Right cardiac atrium (tissue), 5 donors: ENCODE measurements at places on chromosomes 13 and 19. TPM values are rescaled to one million over a fixed set of nuclear protein-coding genes. Genes with fewer than 3 reads are reported as not detected.
A peak's percentile ranks its signal among the peaks of the same experiment; 100 is the strongest.

- no peak for DNase-seq
Observed at GRCh38 chr13:91240341-91240740, 107.1 kb upstream of the MIR17HG start.

DNA sequence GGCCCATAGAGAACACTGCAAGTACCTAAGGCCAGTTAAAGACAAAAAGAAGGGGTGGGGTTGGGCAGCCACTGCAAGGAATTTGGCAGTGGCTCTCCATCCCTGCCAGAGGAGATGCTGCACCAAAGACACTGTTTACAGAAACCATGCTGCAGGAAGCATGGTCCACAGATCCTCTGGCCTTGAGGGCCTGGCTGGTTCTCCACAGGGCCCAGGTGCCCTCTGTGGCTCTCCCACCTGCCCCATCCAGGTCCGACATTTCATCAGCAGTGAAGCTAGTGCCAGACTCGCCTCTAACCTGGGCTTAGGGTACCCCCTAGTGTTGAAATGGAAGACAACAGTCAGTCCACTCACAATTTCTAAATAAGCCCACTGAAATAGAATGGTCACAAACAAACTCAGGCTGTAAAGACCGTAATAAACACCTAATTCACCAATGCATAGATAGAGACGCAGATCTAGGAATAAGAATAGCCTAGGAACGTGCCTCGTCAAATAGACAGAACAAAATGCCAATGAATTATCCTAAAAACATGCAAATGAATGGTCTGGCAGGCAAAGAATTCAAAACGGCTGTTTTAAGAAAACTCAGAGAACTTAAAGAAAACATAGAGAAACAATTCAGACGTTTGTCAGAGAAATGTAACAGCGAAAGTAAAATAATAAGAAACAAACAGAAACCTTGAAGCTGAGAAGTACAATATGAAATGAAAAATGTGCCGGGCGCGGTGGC, 23.3 kb downstream of the LYPD4 start:
- DNase-seq, result no peak

- no peak for DNase-seq
Observed at GRCh38 chr13:79803989-79804388, 323.0 kb downstream of the NDFIP2 start.

DNA sequence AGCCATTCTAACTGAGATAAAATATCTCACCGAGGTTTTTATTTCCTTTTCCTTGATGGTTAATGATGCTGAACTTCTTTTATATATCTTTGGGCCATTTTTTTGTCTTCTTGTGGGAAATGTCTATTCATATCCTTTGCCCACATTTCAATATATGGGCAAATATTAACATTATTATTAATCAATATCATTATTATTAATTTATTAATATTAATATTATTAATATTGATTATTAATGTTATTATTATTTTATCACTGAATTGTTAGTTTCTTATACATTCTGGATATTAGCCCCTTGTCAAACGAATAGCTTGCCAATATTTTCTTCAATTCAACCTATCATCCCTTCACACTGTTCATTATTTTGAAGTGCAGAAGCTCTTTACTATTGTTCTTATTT, 2203.6 kb downstream of the PCDH9 start:
- DNase-seq, result no peak

GRCh38 chr19:664913-665443, 2.0 kb upstream of the RNF126 start:
- peak; percentile 83 for DNase-seq

DNA sequence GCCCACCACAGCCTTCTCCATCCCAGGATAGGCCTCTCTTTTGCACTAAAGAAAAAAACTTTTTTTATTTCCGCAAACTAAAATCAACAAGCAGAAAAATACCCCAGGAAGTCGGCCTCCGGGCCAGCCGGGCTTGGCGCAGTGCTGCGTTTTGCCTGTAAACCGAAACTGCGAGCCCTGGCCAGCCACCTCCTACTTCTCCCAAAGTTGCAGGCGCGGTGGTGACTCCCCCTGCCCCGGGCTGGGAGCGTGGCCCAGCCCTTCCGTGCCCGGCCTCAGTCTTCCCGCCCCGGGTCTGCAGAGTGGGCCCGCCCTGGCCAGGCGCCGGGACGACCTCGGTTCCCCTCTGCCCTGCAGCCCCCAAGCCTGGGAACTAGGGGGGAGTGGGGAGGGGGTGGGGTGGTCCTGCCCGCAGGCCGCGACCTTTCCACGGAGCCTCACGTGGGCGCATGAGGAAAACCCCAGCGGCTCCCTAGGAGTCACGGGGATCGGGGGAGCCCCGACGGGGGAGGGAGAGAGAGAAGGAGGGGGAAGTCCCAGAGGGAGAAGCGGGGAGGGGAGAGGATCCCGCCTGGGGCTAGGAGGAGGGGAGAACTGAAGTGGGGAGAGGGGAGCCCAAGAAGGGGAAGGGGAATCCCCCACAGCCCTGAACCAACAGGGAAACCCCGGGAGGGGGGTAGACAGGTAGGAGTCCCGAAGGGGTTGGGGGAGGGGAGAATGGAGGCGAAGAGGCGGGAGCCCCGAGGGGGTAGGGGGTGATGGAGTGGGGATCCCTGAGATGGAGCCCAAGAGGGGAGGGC, 3.0 kb downstream of the GADD45B start:
- peak; percentile 96 for DNase-seq

DNA sequence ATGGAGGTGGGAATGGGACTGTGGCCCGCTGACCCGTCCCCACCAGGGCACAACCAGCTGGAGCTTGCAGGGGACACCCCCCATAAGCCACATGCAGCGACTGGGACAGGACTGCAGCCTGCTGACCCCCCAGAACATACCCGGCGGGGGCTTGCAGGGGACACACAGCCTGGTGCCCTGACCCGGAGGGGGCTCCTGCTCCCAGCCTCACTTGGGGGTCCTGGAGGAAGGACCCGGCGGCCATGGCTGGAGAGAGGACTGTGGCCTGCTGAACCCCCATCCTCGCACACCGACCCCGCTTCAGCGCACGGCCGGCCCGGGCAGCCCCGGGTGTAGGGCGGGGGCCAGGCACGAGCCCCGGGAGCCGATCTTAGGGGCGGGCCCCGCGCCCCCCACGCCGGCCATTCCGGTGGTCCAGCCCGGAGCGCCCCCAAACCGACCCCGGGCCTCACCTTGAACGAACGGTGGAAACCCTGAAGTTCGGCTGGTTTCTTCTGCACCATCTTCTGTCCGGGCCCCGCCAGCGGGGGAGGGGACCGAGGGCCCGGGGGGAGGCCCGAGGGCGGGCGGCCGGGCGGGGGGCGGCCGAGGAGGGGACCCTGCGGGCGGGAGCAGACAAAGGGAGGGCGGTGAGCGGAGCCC, 574 bp downstream of the MKNK2 start:
- DNase-seq, result peak; percentile 33

GRCh38 chr13:25067064-25067463, 28.9 kb upstream of the PABPC3 start:
- DNase-seq, result no peak

GRCh38 chr19:12757544-12758274, 6.1 kb downstream of the BEST2 start:
- DNase-seq, result peak; percentile 79

GRCh38 chr19:14119644-14120496, 2.3 kb upstream of the PRKACA start:
- no peak for DNase-seq

- DNase-seq, result peak; percentile 83
Observed at GRCh38 chr19:34480971-34481841, at the start of gene WTIP. WTIP (plus strand) TSS chr19:34481758; CDS start chr19:34481975, 217 bp downstream.

- no peak for DNase-seq
Observed at GRCh38 chr13:109785892-109786450, 412 bp downstream of the IRS2 start.

GRCh38 chr13:74274916-74275315, 140.7 kb upstream of the KLF12 start:
- no peak for DNase-seq

GRCh38 chr19:49549045-49549444, 21.2 kb downstream of the RCN3 start:
- no peak for DNase-seq

- no peak for DNase-seq
Observed at GRCh38 chr19:45119582-45119981, 26.6 kb downstream of the PPP1R37 start.

DNA sequence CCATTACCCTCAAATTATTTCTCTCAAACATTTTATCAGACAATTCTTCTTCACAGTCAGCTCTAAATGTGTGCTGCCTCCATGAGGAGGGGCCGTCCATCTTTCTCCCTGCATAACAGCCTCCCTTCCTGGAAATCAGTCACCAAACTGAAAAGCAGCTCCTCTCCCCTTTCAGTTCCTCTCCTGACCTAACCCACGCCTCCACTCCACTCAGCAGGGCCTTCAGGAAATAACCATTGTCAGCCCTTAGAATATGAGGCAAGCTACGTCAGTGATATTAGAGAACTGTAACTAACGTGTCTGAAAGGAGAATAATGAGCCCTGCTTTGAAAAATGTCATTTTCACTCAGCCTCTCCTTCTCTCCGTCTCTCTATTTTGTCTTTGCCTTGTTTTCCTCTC, 116.2 kb downstream of the OLFM4 start:
- DNase-seq, result no peak

- no peak for DNase-seq
Observed at GRCh38 chr13:113936166-113936965, 37.5 kb downstream of the C13orf46 start.

GRCh38 chr19:2735374-2735773, 4.4 kb downstream of the SLC39A3 start:
- DNase-seq, result no peak

DNA sequence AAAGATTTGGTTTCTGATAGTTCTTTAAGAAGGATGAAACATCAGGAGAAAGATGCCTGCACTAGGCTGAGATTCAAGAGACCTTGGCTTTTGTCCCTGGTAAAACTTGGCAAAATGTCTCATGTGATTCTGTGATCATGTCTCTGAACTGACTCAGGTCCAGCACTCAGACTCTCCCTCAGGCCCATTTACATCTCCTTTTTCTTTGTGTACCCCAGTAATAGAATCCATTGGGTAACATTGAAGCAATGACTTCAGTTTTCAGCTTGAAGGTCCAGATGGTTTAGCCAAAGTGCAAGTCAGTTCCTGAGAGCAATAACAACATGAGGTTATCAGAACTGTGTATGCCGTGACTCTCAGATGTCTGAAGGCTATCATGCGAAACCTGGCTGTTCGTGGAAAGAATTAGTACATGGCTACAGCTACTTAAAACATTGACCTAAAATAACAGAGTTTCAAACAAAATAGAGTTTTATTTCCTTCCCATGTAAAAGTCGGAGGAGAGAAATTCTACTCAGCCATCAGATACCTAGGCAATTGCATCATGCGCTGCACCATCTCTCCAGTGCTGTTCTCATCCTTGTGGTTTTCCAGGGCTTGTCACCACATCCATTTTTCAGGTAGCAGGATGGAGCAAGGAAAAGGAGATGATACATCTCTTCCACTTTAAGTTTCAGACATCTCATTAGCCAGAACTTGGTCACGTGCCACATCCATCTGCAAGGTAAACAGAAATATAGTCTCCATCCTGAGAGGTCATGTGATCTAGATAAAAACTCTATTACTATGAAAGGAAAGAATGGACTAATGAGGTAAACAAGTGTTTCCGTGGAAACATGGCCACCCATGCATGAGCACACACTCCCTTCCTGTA, 117.3 kb downstream of the POSTN start:
- DNase-seq, result no peak

GRCh38 chr19:6055013-6055795, 55.1 kb downstream of the RFX2 start:
- DNase-seq, result no peak

DNA sequence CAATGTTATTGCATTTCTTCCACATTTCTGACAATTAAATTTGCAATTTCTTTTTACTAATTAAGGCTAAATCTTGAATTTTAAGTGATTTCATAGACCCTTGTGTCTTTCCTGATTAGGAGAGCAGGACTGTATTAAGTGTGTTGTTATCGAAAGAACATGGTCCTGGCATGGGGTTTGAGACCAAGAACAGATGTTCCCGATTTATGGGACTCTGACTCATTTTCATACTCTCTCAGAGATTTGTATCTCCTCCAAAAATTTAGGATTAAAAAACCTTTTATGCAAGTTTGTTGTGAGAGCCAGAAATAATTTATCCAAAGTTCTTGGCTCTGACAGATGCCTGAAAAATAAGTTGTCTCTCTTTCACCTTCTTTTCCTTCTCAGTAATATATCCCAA, 589.3 kb upstream of the ARGLU1 start:
- DNase-seq, result no peak

DNA sequence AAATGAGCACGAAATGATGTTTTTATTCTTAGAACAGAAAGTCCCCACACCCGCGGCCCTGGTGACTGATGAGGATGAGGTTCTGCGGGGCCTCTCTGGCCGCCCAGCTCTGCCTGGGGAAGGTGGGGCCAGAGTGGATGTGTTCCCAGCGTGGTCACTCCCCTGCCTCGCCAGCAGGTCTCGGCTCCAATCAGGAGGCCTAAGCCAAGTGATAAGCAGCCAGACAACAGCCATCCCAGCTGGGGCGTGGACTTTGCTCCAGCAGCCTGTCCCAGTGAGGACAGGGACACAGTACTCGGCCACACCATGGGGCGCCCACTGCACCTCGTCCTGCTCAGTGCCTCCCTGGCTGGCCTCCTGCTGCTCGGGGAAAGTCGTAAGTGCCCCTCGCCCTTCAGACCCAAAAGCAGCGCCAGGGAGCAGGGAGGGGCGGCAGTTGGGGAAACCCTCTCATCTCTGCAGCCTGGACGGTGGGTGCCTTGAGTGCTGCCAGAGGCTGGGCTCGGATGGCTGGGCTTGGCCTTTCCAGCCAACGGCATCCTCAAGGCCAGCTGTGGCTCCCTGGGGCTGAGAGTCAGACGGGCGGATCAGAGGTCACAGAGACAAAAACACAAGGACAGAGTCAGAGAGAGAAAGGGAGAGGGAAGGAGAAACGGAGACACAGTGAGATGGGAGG, at the start of gene F10:
F10 (plus strand) TSS at position 250 of the 676 bp plus-strand sequence; CDS start at position 307, 57 bp downstream.
- peak; percentile 94 for DNase-seq

GRCh38 chr19:3665681-3666544, 34.4 kb downstream of the PIP5K1C start:
- DNase-seq, result peak; percentile 91

DNA sequence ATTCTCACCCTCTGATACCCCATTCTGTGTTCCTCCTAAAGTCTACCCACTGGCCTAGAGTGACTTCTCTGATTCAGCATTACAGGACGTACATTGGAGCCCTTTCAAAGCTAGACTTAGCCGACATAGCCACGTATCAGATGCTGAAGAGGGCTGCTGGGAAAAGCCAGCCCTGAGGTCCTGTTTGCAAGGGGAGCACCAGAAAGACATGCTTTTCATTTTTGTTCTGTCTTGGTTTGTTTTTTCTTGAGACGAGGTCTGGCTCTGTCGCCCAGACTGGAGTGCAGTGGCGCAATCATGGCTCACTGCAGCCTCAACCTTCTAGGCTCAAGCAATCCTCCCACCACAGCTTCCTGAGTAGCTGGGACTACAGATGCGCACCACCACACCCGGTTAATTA, 6.3 kb upstream of the ZSWIM4 start:
- DNase-seq, result no peak

- DNase-seq, result peak; percentile 96
Observed at GRCh38 chr19:1040476-1041271, 767 bp downstream of the ABCA7 start.

Gene COLGALT1
- total RNA-seq, result 35.3 TPM

Gene KLK14
- not detected for total RNA-seq

Gene ZNF69
- total RNA-seq, result 5.9 TPM

Gene NCAN
- total RNA-seq, result not detected

Gene ZNF526
- 6.7 TPM for total RNA-seq

Gene ZNF723
- not detected for total RNA-seq

Gene WDR87
- total RNA-seq, result not detected

Gene ZNF562
- total RNA-seq, result 25.6 TPM

Gene NLRP7
- total RNA-seq, result not detected

Gene SYCN
- not detected for total RNA-seq

Gene ZNF146
- total RNA-seq, result 45.8 TPM

Gene PGLYRP2
- total RNA-seq, result not detected

Gene ZNF582
- total RNA-seq, result 5.8 TPM

Gene CCL25
- total RNA-seq, result not detected

Gene RNF225
- total RNA-seq, result not detected
